Activated CD4-positive, alpha-beta T cell treated with anti-CD3 and anti-CD28 coated beads, Interleukin-2, amount 10 ng/mL, durations not matched to agents 24 days and 14 days (primary cell): ENCODE measurements at places on chromosomes 3 and 15.
A peak's percentile ranks its signal among the peaks of the same experiment; 100 is the strongest.

- no peak overlapping the region for H3K27ac ChIP-seq
- H3K36me3 ChIP-seq = no peaks in the 10 kb centered on the region
- no peak for DNase-seq
- H3K27me3 ChIP-seq = no peaks in the 10 kb centered on the region
- H3K4me1 ChIP-seq = no peaks in the 10 kb centered on the region
These were observed 502.2 kb downstream of the PDCD6IP start for GRCh38 chr3:34300621-34301020.

DNA sequence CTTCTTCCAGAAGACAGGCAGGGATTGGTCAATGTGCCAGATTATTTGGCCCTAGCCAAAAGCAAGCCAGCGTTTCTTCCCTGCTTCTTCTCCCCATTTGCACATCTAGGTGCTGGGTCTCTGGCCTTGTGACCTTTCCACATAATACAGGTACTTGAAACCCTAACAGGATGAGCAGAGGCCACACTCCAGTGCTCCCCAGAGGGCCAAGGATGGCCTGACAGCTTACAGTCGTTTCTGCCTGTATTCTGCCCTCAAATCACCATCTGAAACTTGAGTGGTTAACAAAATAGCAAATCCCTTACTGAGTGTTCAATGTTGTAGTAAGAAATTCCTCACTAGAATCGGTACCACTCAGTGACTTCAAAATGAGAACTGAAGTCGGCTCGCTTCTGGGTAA, 29.1 kb downstream of the MKRN2 start:
- no peak overlapping the region for H3K27ac ChIP-seq
- H3K36me3 ChIP-seq = peaks cover 61% of the 10 kb centered on the region
- no peaks in the 10 kb centered on the region for H3K27me3 ChIP-seq

GRCh38 chr3:104353951-104354350, 1012.8 kb upstream of the ALCAM start:
- H3K4me3 ChIP-seq = no peak overlapping the region
- no peak overlapping the region for H3K27ac ChIP-seq
- no peaks in the 10 kb centered on the region for H3K4me1 ChIP-seq

GRCh38 chr15:55237219-55238130, 40.7 kb upstream of the RSL24D1 start:
- peaks cover 55% of the 10 kb centered on the region for H3K4me1 ChIP-seq
- peaks cover 45% of the 10 kb centered on the region for H3K36me3 ChIP-seq
- H3K27me3 ChIP-seq = no peaks in the 10 kb centered on the region
- peak overlapping the region; percentile 28 for H3K4me3 ChIP-seq

DNA sequence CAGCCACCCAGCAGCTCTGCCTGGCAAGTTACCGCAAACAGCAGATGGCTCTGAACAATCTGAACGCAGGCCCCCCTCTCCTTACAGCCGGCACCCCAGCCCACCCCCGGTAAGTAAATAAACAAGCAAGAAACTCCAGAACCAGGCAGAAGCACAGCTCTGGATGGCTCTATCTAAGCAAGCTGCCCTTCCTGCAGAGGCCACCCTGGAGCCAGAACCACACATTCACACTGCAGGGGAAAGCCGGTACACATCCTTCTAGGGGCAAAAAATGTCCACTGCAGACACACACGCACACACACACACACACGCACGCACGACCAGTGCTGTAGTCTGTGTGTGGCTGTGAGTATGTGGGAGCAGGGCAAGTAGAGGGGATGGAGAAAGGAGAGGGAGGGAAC, 63.9 kb downstream of the ADCY5 start:
- no peak for DNase-seq
- no peaks in the 10 kb centered on the region for H3K4me1 ChIP-seq

DNA sequence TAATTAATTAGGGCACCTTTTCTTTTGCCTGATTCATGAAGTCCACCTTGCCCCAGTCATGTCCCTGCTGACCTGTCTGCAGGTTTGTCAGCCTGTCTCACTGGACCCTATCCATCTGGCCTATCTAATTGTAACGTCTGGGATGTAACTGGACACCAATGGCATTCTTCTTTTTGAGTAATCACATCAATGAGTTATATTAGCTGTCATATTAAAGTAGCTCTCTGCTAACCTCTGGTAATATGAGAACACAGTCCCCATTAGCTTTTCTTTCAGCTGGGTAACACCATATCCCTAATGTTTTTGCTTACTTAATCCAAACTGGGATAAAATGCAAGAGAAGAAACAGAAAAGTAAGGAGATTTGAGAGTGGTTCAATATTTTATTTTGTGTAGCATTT, 166.2 kb upstream of the VEPH1 start:
- H3K4me1 ChIP-seq = no peaks in the 10 kb centered on the region
- no peaks in the 10 kb centered on the region for H3K27me3 ChIP-seq
- H3K4me3 ChIP-seq = no peak overlapping the region

DNA sequence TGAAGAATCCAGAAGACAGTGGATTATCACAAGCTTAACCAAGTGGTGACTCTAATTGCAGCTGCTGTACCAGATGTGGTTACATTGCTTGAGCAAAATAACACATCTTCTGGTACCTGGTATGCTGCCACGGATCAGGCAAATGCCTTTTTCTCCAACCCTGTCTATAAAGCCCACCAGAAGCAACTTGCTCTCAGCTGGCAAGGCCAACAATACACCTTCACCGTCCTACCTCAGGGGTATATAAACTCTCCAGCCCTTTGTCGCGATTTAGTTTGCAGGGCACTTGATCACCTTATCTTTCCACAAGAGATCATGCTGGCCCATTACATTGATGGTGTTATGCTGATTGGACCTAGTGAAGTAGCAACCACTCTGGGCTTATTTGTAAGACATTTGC, 52.6 kb downstream of the PAQR5 start:
- H3K36me3 ChIP-seq = no peaks in the 10 kb centered on the region
- H3K27me3 ChIP-seq = peaks cover 1% of the 10 kb centered on the region
- no peak for DNase-seq
- no peak overlapping the region for H3K27ac ChIP-seq
- H3K4me3 ChIP-seq = no peak overlapping the region
- no peaks in the 10 kb centered on the region for H3K4me1 ChIP-seq

DNA sequence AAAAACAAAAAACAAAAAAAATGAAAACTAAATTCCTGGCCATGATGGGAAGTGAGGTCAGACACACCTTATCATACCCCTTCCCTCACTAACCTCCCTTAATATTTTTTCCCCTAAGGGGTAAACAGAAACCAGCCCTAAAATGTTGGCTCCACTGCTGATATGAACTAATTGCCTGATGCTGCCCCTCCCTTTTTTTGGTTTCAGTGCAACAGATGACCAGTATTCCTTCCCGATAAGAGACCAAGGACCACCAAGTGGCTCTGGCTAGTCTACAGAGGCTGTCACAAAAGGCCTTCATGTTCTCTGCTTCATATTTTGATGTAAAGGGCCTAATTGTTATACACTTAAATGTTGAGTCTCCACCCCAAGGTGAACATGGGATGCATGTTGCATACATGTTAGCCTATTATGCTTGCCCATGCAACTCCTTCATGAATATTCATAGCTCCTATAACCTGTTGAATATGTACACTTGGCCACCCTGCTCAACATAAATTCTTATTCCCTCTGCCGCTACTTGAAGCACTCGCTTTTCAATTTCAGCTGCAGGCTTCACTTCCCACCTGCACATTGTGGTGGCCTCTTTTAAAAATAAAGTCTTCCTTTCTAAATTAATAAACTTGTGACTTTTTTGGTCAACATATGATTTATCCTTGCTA, 12.3 kb upstream of the STAC start:
- DNase-seq = no peak
- no peaks in the 10 kb centered on the region for H3K27me3 ChIP-seq
- H3K36me3 ChIP-seq = no peaks in the 10 kb centered on the region
- no peaks in the 10 kb centered on the region for H3K4me1 ChIP-seq

DNA sequence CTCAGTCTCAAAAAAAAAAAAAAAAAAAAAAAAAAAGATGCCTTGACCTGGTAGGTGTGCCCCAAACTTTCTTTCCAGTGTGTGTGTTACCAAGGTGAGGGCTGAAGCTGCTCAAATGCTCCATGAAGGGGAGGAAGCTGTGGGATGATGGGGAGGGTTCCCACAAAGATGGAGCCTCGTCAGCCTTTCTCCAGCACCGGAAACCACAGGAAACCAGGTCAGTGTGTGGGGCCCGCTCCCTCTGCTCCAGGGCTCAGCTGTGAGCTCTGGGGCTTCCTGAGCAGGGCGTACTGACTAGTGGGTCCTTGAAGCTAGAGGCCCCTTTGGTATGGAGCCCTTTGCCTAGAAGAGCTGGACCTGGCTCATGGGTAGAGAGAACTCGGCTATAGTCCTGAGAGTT, 681 bp upstream of the IL17RE start:
- peaks cover 2% of the 10 kb centered on the region for H3K36me3 ChIP-seq
- DNase-seq = peak; percentile 79
- peak overlapping the region; percentile 80 for H3K27ac ChIP-seq
- peak overlapping the region; percentile 71 for H3K4me3 ChIP-seq
- H3K4me1 ChIP-seq = peaks cover 30% of the 10 kb centered on the region

- H3K4me3 ChIP-seq = no peak overlapping the region
- DNase-seq = peak; percentile 29
- H3K36me3 ChIP-seq = no peaks in the 10 kb centered on the region
- no peak overlapping the region for H3K27ac ChIP-seq
- H3K4me1 ChIP-seq = peaks cover 11% of the 10 kb centered on the region
- H3K27me3 ChIP-seq = peaks cover 29% of the 10 kb centered on the region
These were observed 3.9 kb upstream of the SH3GL3 start for GRCh38 chr15:83443076-83443847.

- H3K27ac ChIP-seq = no peak overlapping the region
- H3K27me3 ChIP-seq = no peaks in the 10 kb centered on the region
- no peaks in the 10 kb centered on the region for H3K4me1 ChIP-seq
- no peaks in the 10 kb centered on the region for H3K36me3 ChIP-seq
- no peak overlapping the region for H3K4me3 ChIP-seq
These were observed 257.1 kb upstream of the TRIM42 start for GRCh38 chr3:140420621-140421357.

- no peak for DNase-seq
- peaks cover 16% of the 10 kb centered on the region for H3K27me3 ChIP-seq
- H3K36me3 ChIP-seq = no peaks in the 10 kb centered on the region
These were observed 67.7 kb upstream of the ROPN1 start for GRCh38 chr3:124059580-124059979.

GRCh38 chr3:100521439-100521845, 29.0 kb downstream of the TMEM45A start:
- no peak overlapping the region for H3K27ac ChIP-seq
- H3K4me1 ChIP-seq = no peaks in the 10 kb centered on the region
- no peak overlapping the region for H3K4me3 ChIP-seq
- H3K36me3 ChIP-seq = no peaks in the 10 kb centered on the region
- H3K27me3 ChIP-seq = peaks cover 7% of the 10 kb centered on the region
- no peak for DNase-seq

DNA sequence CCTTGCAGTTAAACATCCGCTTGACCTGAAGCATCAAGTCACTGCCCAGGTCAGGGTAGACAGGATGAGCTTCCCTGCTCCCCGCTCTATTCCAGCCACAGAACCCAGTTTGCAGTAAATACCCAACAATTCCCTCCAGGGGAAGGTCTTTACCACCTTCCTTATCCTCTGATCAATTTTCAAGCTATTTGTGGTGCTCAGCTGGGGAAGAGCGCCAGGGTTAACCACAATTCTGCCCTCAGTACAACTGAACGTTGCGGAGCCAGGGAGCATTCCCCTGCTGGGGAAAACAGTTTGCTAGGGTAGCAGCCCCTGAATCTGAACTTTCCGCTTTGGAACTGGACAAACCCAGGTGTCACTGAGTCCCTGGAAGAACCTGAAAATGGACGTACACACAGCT, 28.5 kb downstream of the RBPMS2 start:
- no peak overlapping the region for H3K27ac ChIP-seq
- H3K27me3 ChIP-seq = peaks cover 24% of the 10 kb centered on the region
- H3K4me1 ChIP-seq = no peaks in the 10 kb centered on the region

DNA sequence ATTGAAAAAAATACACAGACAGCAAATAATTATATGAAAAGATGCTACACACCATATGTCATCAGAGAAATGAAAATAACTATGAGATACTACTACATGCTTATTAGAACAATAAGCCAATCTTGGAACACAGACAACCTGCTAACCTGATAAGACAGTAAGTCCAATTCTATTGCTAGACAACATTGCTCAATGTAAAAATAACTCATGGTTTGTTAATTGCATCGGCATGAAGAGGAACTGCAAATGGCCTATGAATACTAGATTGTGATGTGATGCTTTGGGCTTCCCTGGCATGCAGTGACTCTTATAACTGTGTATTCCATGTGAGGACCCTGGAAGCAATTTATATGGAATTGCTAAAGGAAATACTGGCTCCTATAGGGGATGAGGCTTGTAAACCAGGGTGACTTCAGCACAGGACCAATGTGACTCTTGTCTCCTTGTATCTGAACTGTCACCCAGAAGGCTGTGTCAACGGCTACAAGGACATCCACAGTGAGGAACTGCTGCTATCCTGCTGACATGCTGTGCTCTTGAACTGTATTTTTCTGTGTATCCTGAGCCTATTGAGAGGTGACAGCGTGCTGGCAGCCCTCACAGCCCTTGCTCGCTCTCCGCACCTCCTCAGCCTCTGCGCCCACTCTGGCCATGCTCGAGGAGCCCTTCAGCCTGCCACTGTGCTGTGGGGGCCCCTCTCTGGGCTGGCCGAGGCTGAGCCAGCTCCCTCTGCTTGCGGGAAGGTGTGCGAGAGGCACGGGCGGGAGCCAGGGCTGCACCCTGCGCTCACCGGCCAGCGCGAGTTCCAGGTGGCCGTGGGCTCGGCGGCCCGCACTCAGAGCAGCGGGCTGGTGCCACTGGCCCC, 385.7 kb downstream of the CNTN4 start:
- no peak for DNase-seq
- H3K4me3 ChIP-seq = no peak overlapping the region
- H3K4me1 ChIP-seq = no peaks in the 10 kb centered on the region
- H3K36me3 ChIP-seq = no peaks in the 10 kb centered on the region
- H3K27me3 ChIP-seq = no peaks in the 10 kb centered on the region

GRCh38 chr15:27353856-27354255, 382.9 kb downstream of the GABRG3 start:
- no peak overlapping the region for H3K4me3 ChIP-seq
- no peaks in the 10 kb centered on the region for H3K36me3 ChIP-seq
- H3K27me3 ChIP-seq = no peaks in the 10 kb centered on the region
- H3K4me1 ChIP-seq = no peaks in the 10 kb centered on the region

DNA sequence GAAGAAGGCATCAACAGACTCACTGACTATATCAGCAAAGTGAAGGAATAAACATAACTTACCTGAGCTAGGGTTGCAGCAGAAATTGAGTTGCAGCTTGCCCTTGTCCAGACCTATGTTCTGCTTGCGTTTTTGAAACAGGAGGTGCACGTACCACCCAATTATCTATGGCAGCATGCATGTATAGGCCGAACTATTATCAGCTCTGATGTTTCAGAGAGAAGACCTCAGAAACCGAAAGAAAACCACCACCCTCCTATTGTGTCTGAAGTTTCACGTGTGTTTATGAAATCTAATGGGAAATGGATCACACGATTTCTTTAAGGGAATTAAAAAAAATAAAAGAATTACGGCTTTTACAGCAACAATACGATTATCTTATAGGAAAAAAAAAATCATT, 17.8 kb downstream of the LMOD3 start:
- no peak overlapping the region for H3K27ac ChIP-seq
- no peak for DNase-seq
- H3K36me3 ChIP-seq = peaks cover 54% of the 10 kb centered on the region
